ENCODE measurements at places on chromosomes 7 and 10. TPM values are rescaled to one million over a fixed set of nuclear protein-coding genes. Genes with fewer than 3 reads are reported as not detected.

DNA sequence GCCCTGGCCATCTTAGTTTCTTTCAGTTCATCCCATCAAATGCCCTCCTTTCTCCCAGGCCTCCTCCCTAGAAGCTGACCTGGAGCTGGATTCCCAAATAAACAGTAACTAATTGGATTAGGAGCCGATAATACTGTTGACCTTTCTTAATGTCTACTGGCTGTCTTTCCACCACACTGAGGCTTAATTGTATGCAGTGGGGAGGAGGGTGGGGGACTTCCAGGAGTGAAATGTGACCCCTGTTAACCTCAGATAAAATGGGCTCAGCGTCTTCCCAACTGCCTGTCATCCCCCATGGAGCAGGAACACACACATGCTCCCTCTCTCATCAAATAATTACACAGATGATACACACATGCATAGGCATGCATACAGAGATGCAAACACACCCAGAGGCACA, 53.7 kb upstream of the LBX1 start:
- peaks cover 53% of the 10 kb centered on the region for H3K27me3 ChIP-seq
- no peaks in the 10 kb centered on the region for H3K36me3 ChIP-seq
- H3K4me3 ChIP-seq, result no peak overlapping the region
- peak; percentile 61 for DNase-seq
- H3K27ac ChIP-seq, result no peak overlapping the region
- no peaks in the 10 kb centered on the region for H3K4me1 ChIP-seq

- no peak overlapping the region for H3K27ac ChIP-seq
- no peaks in the 10 kb centered on the region for H3K4me1 ChIP-seq
- DNase-seq, result no peak
- peaks cover 11% of the 10 kb centered on the region for H3K36me3 ChIP-seq
- H3K4me3 ChIP-seq, result no peak overlapping the region
Measured at GRCh38 chr10:63600540-63600939, 79.3 kb downstream of the REEP3 start.

GRCh38 chr7:99386584-99387238, 12.2 kb downstream of the ARPC1B start:
- no peaks in the 10 kb centered on the region for H3K4me1 ChIP-seq
- no peak overlapping the region for H3K27ac ChIP-seq
- H3K27me3 ChIP-seq, result no peaks in the 10 kb centered on the region
- H3K36me3 ChIP-seq, result peaks cover 58% of the 10 kb centered on the region
- peak; percentile 86 for DNase-seq

DNA sequence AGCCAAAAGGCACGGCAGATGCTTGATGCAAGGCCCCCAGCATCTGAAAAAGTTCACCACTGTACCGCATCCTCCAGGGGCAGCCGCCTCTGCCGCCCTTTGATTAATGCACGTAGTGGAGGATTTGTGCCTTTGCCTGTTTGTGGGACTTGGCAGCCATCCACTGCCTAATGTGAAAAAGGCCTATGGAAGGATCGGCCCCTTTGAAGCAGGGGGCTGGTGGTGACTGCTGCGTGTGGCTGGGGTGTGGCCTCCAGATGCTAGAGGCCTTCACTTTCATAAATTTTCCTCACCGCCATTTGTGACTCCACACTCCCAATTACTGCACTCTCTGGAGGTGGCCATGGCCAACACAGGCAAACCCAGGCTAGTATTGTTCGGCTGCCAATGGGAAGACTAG, 226.0 kb downstream of the BMPER start:
- no peak for DNase-seq
- no peaks in the 10 kb centered on the region for H3K36me3 ChIP-seq
- peaks cover 38% of the 10 kb centered on the region for H3K4me1 ChIP-seq
- no peak overlapping the region for H3K4me3 ChIP-seq
- no peaks in the 10 kb centered on the region for H3K27me3 ChIP-seq

GRCh38 chr10:13909516-13910258, 322.9 kb downstream of the PRPF18 start:
- H3K4me3 ChIP-seq, result no peak overlapping the region
- H3K4me1 ChIP-seq, result no peaks in the 10 kb centered on the region
- no peaks in the 10 kb centered on the region for H3K36me3 ChIP-seq
- no peak for DNase-seq

- no peaks in the 10 kb centered on the region for H3K27me3 ChIP-seq
- no peak for DNase-seq
- peak overlapping the region; percentile 34 for H3K27ac ChIP-seq
Measured at GRCh38 chr7:41103331-41103730, 599.6 kb downstream of the INHBA start.

CLRN3 gene
- not detected for total RNA-seq

All from osteoblast (primary cell).